SJCRH30 (cell line): ENCODE measurements at places on chromosomes 7 and 10.

GRCh38 chr10:78212060-78212785 lies 178.6 kb downstream of the RPS24 start:
- peak; percentile 19 for DNase-seq

- DNase-seq: no peak
Observed at GRCh38 chr7:107007892-107008287, 36.6 kb upstream of the PRKAR2B start.

- peak; percentile 30 for DNase-seq
Observed at GRCh38 chr10:43204943-43205671, 61.8 kb downstream of the RASGEF1A start.

- DNase-seq: no peak
Observed at GRCh38 chr7:93957767-93958166, 36.2 kb downstream of the GNG11 start.

DNA sequence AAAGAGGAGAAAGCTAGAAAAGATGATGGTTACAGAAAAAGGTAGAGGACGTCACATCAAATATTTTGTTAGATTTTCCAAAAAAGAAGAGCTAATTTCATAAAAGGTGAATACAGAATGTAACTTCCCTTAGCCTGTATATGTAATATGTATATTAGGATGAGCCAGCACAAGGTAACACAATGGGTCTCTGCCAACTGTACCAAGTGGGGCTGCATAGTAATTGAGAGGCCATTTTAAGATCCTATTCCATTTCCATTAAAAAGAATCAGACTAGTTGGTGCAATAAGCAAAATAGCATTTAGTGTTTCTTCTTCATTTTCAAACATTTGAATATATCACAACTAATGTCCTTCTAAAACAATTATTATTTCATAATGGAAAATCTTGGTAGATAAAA lies 134.6 kb downstream of the SEMA3A start:
- no peak for DNase-seq

- peak; percentile 63 for DNase-seq
Observed at GRCh38 chr10:80416479-80417098, 8.2 kb downstream of the PRXL2A start.

DNA sequence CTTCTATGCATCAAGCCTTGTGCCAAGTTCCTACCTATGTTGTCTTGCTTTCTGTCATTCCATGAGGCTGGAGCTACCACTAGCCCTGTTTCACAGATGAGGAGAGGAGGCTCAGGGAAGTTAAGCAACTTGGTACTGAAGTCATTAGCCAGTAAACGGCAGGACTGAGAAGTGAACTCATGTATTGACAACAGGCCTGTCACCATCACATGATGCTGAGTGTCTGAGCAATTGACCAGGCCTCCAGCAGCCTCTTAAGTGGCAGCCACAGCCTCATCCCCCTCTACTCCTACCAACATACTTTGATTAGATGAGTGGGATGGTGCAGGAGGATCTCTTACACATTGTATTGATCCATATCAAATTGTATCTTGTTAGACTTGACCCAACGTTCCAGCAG lies 317.6 kb downstream of the GRID1 start:
- no peak for DNase-seq

- peak; percentile 15 for DNase-seq
Observed at GRCh38 chr7:64630496-64630895, 35.4 kb upstream of the ZNF107 start.

DNA sequence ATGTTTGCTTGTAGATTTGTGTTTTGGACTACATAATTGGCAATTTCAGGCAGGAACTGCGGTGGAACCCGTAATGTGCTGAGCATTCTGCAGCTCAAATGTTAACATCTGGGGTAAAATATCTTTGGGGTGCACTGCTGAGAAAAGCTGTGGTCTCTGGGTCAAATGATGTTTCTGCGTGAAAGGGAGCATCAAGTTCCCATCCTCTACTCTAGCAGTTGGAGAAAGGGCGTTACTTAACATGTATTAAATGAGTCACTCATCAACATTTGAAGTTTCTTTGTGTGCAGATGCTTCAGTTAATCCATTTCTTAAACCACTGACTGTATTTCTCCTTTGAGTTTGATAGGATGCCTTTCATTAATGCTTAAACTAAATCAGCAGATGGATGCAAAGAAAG lies 273.1 kb upstream of the PITRM1 start:
- no peak for DNase-seq

- DNase-seq: no peak
Observed at GRCh38 chr10:36462194-36462593, 663.2 kb upstream of the ANKRD30A start.

GRCh38 chr10:78179886-78180705 lies 146.4 kb downstream of the RPS24 start:
- DNase-seq: no peak

GRCh38 chr10:93447970-93448369 lies 34.2 kb downstream of the MYOF start:
- no peak for DNase-seq

GRCh38 chr10:32938554-32939061 lies 19.4 kb downstream of the ITGB1 start:
- peak; percentile 86 for DNase-seq

GRCh38 chr7:125878235-125878956 lies 948.8 kb upstream of the POT1 start:
- no peak for DNase-seq

DNA sequence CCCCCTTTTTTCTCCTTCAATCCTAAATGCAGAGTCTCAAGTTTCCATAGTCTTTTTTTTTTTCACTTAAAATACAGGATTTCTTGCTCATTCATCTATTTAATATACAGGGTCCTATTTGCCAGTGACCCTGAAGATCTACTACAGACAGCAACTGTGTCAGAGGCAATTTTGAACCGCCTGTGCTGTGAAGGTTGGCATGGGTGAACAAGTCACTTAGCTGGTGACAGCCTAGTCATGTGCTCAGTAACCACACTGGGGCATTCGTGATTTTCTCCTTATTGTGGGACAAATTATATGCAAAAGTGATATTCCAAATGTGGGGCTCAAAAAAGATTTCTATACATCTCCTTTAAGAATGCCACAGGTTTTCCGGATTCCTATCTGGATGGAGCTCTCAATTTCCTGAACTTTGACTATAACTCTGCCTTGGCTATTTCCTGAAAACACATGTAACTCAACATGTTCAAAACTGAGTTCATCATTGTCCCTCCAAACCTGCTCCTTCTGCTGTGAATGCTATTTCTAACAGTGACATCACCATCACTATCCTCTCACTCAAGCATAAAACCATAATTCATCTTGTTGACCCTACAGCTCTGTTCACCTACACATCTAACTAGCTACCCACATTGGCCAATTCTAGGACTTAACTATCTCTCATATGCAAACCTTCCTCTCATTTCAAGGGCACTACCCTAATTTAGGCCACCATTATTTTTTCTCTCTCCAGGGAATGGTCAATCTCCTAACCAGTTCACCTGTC lies 36.7 kb downstream of the CDK6 start:
- no peak for DNase-seq

GRCh38 chr10:19658131-19658530 lies 158.1 kb upstream of the PLXDC2 start:
- no peak for DNase-seq

GRCh38 chr7:135186261-135186540 lies 15.7 kb upstream of the CYREN start:
- DNase-seq: no peak

DNA sequence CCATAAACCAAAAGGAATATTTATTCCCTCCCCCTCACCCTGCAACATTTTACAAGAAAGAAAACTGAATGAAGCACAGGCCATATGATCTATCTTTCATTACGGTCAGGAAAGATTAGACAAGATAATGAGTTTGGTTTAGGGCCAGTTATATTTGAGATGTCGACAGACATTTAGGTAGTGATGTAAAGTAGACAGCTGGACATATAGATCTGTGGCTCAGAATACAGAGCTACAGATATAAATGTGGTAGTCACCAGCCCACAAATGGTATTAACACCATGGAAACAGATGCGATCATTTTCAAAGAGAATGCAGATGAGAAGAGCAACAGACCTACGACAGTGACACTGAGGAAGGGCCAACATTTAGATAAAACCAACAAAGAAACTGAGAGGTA lies 142.5 kb downstream of the SRPK2 start:
- peak; percentile 79 for DNase-seq

- no peak for DNase-seq
Observed at GRCh38 chr7:94003446-94004023, 620 bp downstream of the BET1 start.

- DNase-seq: no peak
Observed at GRCh38 chr10:88933564-88933963, 19.0 kb downstream of the ACTA2 start.

DNA sequence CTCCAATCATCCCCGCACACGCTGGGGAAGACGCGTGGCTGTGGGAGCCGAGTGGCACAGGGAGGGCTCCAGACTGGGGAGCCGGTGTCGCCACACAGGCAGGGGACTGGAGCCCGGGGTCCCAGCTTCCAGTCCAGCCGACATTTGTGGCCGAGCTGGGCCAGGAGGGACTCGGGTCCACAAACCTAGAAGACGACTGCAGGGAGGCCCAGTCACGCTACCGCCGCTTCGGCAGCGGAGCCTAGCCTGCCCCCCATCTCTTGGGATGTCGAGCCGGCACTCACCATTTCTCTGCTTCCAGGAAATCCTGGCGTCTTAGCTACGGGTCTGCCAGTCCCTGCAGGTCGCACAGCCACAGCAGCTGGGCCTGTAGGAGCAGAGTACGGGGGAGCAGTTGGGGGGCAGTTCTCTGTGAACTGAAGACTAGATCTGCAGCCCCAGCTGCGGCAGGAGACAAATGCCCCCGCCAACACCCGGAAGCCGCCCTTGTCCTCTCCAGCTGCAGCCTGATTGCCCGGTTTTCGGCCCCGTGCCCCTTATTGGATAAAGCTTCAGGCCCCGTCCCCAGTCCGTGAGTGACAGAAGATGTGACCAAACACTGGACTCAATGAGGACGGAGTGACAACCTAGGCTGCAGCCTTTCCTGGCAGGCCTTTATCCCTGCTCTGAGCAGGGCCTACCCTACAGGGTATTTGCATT lies 270.7 kb downstream of the ZNF33B start:
- DNase-seq: peak; percentile 90
